Ecto neural progenitor cell (in vitro differentiated cells): ENCODE measurements at places on chromosomes 1 and 21.

- DNase-seq: no peak
Measured at GRCh38 chr1:218350035-218350525, 4.9 kb downstream of the TGFB2 start.

DNA sequence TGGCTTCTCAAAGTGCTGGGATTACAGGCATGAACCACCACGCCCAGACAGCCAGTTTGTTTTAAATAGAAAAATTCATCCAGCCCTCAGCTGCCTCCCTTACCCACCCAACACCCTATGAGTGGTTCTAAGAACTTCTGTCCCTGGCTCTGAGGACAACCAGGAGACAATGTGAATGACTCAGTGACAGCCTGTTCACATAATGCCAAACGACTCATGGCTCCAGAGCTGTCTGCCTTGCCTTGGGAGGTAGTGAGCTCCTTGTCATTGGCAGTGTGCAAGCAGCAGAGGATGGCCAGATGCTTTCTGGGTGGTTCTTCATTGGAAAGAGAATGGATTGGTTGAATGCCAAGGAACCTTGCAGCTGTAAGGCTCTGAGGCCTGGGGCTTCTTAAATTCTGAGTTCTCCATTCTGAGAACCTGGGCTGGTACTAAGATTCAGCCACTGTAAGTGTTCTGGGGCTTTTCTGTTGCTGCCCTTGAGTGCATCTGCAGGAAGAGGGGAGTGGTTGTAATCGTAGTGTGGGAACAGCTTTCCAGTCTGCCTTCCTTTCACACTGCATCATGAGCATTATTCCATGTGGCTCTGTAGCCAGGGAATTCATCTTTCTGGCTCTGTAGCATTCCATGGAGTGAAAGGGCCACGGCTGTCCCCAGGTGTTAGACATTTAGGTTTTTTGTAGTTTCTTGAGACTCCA lies 5.8 kb downstream of the SERINC2 start:
- DNase-seq: no peak

DNA sequence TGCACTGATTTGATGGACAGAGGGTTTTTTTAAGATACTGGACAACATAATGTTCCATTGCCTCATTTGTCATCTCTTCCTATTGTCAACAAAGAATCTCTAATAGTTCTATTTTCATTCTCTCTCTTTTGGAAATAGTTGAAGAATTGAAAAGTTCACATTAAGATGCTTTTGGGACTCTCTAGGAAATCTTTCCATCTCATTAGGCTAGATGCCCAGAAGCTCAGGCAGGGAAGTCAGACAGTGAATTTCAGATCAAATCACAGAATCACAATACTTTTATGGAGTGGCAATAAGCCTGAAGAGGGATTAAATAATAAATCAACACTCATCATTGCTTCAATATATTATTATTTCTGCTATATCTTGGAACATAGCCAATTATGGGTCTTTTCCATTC lies 29.2 kb downstream of the NEGR1 start:
- no peak for DNase-seq

DNA sequence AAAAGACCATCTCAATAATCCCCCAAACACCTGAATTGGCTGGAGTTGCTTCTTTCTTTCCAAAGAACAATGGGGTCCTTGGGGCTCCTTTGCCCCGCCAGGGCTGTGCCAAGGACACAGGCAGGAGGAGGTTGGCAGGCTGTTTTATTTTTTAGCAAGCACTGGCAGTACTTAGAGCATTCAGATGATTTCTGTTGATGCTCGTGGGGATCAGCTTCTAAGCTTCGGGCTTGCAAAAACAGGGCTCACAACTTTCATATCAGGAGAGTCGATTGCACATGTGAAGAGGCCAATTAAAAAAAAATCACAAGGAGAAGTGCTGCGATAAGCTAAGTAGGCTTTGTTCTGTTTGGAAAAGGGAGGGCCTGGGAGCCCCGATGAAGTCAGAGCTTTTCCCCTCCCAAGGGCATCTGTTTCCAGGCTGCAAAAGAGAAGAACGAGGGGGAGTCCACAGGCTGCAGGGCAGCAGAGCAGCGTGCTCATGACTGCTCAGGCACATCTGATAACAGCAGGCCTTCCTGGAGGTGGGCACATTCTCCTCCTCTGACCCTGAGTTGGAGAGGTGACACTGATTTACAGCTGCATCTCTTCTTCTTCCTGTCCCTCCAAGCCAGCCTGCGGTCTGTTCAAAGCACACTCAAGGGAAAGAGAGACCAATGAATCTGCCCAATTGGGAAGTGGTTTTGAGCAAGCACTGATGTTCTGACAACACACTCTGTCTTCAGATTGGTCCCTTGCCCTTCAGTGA lies 27.3 kb upstream of the BCAR3 start:
- no peak for DNase-seq

DNA sequence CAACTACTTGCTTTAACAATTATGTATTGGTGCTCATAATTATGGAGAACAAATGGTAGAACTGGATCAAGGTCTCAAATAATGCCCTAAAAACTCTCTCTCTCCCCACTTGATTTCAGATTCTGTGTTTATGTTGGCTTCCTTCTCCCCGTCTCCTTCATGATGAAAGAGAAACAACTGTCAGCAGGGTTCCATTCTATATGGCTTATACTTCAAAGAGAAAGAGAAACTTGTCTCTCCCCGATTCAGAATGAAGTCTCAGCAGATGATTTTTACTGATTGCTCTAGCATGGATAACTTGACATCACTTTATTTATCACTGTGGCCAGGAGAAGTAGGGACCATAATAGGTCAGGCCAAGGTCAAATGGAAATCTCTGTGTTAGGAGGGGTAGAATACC lies 575.6 kb downstream of the AGBL4 start:
- no peak for DNase-seq

- DNase-seq: peak; percentile 88
Measured at GRCh38 chr1:20290624-20291597, at the start of gene VWA5B1. VWA5B1 (plus strand) TSS chr1:20290875; CDS start chr1:20310602, 19,727 bp downstream.

GRCh38 chr1:228376651-228377631 lies 29.7 kb downstream of the TRIM11 start:
- DNase-seq: no peak
